ENCODE measurements at places on chromosomes 16 and 17. TPM values are rescaled to one million over a fixed set of nuclear protein-coding genes. Genes with fewer than 3 reads are reported as not detected.
A peak's percentile ranks its signal among the peaks of the same experiment; 100 is the strongest.

Gene APOH
- total RNA-seq: not detected

DNA sequence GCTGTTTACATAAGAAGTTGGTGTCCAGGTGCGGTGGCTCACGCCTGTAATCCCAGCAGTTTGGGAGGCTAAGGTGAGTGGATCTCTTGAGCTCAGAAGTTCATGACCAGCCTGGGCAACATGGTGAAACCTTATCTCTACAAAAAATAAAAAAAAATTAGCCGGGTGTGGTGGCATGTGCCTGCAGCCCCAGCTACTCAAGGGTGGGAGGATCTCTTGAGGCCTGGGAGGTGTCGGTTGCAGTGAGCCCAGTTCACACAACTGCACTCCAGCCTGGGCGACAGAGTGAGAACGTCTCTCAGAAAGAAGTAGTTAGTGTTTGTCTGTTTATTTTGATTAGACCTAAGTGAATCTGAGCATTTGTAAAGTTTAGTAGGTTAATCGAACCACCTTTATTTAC, 12.8 kb downstream of the DDX19A start:
- H3K27ac ChIP-seq: no peak overlapping the region
- H3K4me1 ChIP-seq: no peaks in the 10 kb centered on the region
- no peaks in the 10 kb centered on the region for H3K27me3 ChIP-seq
- H3K4me3 ChIP-seq: no peak overlapping the region
- no peak for DNase-seq

DNA sequence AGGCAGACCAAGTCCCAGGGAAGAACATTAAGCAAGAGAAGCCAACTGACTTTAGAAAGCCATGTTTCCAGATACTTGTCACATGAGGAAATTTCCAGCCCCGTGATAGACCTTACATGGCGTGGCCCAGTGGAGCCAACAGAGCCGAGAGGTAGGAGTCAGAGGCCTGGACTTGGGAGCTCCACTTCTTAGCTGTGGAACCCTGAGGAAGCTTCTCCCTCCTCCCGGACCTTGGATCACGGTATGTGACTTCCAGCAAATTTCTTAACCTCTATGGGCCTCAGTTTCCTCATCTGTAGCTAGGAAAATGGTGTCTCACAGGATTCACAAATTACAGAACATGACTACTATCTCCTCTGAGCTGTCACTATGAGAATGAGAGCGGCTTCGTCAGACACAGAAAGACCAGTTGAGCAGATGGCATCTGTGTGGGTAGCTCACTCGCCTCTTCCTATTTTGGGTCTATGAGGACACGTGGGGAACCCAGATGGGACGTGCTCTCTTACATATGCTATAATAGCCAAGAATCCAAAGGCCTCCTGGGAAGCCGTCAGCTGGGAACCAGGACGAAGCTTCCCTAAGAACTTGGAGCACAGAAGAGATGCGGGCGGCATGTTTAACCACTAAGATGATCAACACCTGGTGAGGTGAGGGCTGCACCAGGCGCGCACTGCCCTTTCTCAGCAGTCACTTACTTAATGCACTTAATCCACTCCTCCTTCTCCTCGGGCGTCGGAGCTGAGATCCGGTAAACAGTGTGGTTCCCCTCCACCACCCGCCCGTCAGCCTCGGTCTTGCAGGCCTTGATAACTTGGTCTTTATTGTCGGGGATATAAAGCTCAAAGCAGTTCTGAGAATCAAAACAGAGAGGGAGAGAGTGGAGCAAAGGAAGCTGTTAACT, 102.3 kb downstream of the CYTH1 start:
- peak overlapping the region; percentile 60 for H3K4me3 ChIP-seq
- H3K27ac ChIP-seq: peak overlapping the region; percentile 93

Gene MAP2K6
- 21.7 TPM for total RNA-seq
